NCI-H1092 treated with DMSO at 0.1 percent for 48 hours (cell line): ENCODE measurements at places on chromosomes 1 and 21.
A peak's percentile ranks its signal among the peaks of the same experiment; 100 is the strongest.

GRCh38 chr1:93459126-93459525 is 11.2 kb downstream of the FNBP1L start:
- DNase-seq = no peak

DNA sequence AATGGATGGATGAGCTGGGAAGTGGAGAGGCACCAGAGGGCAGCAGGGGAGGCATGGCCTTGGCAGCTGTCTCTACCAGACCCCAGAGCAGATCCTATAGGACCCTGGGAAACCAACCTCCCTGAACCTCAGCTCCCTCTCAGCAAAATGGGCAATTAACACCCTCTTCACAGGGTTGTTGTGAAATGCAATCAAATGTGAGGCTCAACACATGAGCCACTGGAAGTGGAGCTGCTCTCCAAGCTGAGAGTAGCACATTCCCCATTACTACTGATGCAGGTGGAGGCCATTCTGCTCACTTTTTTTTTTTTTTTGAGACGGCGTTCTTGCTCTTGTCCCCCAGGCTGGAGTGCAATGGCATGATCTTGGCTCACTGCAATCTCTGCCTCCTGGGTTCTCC is 6.5 kb upstream of the SYNC start:
- peak; percentile 33 for DNase-seq

- no peak for DNase-seq
Measured at GRCh38 chr1:192880231-192880630, 71.4 kb downstream of the RGS2 start.

GRCh38 chr1:31181515-31182343 is 58.0 kb downstream of the NKAIN1 start:
- peak; percentile 13 for DNase-seq
